GM18507 (cell line): ENCODE measurements at places on chromosomes 5 and 9.

DNA sequence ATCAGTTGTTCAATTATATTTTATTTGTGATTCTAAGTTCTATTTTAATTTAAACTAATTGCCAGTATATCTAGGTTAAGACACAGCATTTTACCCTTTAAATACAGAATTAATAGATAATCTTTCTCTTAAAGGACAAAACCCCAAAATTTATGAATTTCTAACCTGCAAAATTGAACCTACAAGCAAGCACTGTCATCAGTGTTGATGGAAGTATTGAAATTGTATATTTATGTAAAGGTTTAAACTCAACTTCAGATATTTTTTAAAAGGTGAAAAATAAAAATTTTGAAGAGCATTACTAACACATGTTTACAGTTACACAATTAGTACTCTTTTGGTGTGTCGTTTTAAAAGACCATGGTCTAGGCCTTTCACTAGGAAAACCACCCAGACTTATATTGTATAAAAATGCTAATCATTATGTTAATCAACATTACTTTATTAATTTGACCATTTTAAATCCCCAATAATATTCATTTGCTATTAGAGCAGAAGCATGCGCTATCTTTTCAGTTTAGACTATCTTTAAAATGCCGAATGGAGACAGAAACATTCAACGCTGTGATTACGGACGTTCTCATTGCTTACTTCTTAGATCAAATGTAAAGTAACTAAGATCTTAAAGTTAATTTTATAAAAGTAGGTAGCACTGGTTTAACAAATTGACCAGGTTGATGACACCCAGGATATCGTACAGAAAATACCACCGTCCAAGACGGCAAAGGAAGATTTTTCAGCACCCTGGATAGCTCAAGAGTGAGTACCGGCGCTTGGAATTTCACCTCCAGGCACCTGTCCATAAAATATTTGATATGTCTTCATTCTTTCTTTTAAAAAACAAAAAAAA, 3.2 kb downstream of the OTP start:
- no peak for DNase-seq

DNA sequence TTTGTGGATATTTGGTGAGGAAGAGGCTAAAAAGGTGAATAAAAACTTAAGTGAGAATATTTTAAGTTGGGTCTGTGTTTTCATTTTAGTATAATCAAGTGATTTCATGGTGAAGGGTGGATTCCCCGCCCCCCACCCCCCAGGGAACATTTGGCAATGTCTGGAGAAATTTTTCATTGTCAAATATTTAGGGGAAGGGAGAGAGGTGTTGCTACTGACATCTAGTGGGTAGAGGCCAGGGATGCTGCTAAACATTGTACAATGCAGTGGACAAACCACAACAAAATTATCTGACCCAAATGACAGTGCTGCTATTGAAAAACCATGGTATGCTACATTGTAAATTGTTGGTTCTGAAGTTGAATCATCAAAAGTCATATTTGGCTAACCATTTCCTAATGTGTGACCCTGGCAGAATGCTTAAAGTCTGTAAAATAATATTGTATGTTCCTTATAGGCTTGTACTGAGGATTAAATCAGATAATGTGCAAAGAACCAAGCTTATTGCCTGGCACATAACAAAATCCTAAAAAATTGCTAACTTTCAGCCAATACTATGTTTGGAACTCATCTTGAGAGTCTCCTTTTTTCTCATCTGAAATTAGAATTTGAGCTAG, 5.6 kb downstream of the C5orf24 start:
- DNase-seq: no peak

DNA sequence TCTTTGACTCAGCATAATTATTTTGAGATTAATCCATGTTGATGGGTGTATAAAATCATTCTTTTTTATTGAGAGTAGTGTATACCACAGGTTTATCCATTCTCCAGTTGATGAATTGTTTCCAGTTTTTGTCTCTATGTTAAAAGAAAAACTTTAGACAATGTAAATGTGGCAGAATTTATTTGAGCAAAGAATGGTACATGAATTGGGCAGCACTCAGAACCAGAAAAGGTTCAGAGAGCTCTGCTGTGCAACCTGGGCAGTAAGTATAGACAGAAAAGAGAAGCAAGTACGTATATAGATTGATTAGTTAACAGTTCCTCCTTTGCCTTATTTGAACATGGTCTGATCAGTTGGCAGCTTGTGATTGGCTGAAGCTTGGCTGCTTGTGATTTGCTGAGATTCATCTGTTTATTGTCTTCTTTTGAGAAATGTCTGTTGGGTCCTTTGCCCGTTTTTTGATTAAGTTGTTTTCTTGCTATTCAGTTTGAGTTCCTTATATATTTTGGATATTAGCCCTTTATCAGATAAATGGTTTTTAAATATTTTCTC, 41.4 kb downstream of the CDC42SE2 start:
- no peak for DNase-seq

- DNase-seq: peak; percentile 11
These were observed 49.9 kb upstream of the GPR151 start for GRCh38 chr5:146565764-146566367.
